ENCODE measurements at places on chromosomes 11 and 22.

DNA sequence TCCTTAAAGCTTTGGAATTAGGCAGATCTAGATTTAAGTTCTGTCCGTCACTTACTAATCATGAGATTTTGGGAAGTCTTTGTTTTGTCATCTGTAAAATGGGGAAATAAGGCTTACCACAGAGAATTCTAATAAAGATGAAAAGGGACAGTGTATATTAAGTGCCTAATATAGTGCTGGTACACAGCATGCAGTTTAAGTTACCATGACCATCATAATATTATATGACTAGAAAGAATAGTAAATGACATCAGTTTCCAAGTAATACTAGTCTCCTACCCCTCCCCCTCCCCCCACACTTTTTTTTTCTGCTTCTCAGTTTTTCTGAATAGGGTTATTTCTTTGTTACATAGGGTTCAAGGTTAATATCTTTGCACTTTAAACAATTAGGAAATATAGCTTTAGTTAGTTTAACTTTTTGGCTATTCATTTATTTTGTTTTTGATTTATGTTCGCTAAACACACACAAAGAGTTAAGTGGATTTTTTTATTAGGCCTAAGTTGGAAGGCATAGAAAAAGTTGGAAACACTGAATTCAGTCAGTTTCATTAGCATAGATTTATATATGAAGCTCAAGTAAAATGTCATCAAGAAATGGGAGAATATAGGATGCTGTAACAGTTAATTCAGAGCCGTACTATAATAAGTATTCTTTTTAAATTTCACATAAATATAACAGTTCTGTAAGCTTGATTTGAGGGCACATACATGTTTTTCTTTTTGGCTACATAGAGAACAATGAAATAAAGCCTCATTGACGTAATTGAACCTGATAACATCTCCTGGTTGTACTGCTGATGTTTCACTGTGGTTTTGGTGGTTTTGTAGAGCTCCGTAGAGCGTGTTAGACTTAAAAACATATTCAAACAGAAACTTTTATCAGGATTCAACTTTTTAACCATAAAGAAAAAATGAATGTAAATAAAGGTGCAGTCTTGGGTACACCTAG lies 121.2 kb downstream of the PDE3B start:
- no peak for DNase-seq

GRCh38 chr11:122334546-122335339 lies 218.7 kb upstream of the BLID start:
- DNase-seq: no peak

- no peak for DNase-seq
Observed at GRCh38 chr11:100863080-100863581, 176.0 kb downstream of the ARHGAP42 start.

GRCh38 chr11:3609416-3610265 lies 32.2 kb downstream of the ART5 start:
- no peak for DNase-seq

GRCh38 chr11:65640483-65641296 lies 2.8 kb downstream of the SIPA1 start:
- DNase-seq: peak; percentile 39

- no peak for DNase-seq
Observed at GRCh38 chr22:39301926-39302325, 17.5 kb downstream of the RPL3 start.

GRCh38 chr22:17242641-17243040 lies 23.4 kb upstream of the ADA2 start:
- no peak for DNase-seq

- no peak for DNase-seq
Observed at GRCh38 chr11:15629690-15630321, 515.1 kb downstream of the INSC start.

GRCh38 chr22:48568736-48569330 lies 1258.8 kb downstream of the BRD1 start:
- no peak for DNase-seq

DNA sequence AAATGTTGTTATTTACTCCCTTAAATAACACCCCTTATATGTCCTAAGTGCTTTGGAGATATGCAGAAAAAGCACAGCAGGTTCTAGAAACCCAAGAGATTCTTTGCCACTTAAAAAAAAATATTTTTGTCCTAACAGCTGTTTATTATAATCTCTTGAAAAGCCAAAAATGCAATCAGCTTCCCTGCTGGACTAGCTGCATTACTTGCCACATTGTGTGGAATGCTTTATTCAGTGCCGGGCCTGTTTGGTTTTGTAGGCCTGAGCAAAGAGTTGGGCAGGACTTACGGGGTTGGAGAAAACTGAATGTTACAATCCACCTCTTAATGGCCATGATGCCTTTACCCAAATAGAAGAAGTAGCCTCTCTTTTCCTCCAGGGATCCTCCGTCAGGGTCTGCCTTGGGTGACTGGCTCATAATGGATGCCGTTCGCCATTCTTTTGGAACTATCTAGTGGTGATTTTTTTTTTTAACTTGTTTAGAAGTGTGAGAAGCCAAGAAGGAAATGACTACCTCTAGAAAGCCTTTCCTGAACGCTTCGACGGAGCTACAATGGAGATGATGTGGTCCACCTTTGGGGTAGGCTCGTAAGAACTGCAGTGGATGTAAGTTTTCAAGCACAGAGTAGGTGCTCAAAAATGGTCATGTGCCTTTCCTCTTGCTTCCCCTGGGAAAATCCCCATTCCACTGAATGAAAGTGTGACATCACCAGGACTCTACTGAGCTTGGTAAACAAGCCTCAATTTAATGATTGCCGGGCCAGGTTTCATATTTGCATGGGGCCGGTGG lies 241.3 kb upstream of the NCAM1 start:
- DNase-seq: no peak

GRCh38 chr22:30318799-30319419 lies 7.8 kb downstream of the TBC1D10A start:
- no peak for DNase-seq

- DNase-seq: peak; percentile 36
Observed at GRCh38 chr22:20803696-20804324, 29.9 kb downstream of the SERPIND1 start.

GRCh38 chr11:59174664-59175033 lies 2.7 kb downstream of the DTX4 start:
- DNase-seq: no peak

- DNase-seq: no peak
Observed at GRCh38 chr11:92357344-92357743, 132.7 kb downstream of the FAT3 start.

DNA sequence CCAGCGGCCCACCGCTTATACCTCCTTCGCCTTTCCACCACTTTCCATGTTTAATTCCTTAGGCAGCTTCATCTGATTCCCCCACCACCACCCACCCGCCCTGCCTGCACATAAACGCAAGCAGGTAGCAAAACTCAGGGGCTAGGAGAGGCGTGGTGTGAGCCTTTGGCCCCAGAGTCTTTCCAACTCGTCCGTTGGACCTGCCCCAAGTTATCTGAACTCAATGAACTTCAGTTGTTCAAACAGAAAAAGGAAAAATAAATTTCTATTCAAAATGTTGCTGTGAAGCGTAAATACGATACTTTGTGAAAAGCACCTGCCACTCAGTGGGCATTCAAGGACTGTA lies 814 bp upstream of the CDON start:
- DNase-seq: no peak

DNA sequence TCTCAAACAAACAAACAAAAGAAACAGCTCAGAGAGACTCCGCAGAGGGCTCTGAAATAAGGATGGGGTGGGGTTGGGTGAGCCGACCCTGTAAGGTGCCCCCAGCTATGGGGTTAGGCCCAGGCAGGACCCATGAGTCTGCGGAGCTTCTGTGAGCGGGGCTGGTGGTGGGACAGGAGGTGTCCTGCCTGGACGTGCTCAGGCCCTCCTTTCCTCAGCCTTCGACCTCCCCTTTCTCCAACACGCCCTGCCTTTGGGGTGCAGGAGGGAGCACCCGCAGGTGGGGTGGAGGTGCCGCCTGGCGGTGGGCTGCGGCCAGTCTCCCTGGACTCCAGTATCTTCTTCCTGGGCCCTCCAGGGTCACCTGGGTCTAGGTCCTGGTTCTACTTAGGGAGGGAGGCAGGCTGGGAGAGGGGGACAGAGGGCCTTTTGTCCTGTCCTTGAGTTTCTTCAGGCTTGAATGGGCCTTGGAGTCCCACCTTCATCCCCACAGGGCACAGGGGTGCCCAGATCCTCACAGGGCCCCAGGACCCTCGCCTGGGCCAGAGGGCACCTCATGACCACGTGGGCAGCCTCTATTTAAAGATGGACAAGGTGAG lies 12.3 kb downstream of the PRR33 start:
- DNase-seq: no peak

- no peak for DNase-seq
Observed at GRCh38 chr22:47484960-47485569, 722.6 kb downstream of the TBC1D22A start.

DNA sequence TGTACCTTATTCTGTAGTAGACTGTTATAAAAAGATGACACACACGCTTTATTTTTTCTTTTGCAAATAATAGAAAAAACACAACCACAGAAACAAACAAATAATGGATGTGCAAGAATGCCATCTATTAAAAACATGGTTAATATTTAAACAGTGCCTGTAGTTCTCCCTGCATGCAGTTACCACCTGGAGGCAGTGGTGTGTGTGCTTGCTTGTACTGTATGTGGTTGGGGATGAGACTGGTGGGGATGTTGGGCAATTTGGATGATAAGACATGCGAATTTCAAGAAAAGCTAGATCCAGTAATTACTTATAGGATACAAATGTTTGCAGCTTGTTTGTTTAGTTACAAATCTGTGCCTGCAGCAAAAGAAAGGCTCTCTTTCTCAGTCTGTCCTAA lies 3.6 kb downstream of the C11orf87 start:
- no peak for DNase-seq
